Thymus (tissue), 14 donors: ENCODE measurements at places on chromosomes 7 and 10. TPM values are rescaled to one million over a fixed set of nuclear protein-coding genes. Genes with fewer than 3 reads are reported as not detected.

DNA sequence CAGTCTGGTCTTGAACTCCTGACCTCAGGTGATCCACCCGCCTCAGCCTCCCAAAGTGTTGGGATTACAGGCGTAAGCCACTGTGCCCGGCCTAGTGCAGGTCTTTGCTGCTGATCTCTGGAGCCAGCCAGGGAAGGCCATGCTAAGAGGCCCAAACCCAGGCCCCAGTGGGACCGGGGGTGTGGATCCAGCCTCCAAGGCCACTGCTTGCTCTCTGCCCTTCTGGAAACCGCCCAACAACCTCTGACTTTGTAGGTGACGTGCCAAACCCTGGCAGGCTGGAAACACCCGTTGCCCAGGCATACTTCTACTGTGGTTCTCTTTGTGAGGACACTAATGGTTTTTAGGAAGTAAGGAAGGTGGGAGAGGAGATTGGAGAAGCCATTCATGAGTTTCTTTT is 83.5 kb upstream of the GNA12 start:
- H3K4me3 ChIP-seq = no peak overlapping the region
- H3K4me1 ChIP-seq = peaks cover 10% of the 10 kb centered on the region
- no peak overlapping the region for H3K27ac ChIP-seq
- peaks cover 25% of the 10 kb centered on the region for H3K36me3 ChIP-seq

PDE6C gene
- not detected for total RNA-seq

DNA sequence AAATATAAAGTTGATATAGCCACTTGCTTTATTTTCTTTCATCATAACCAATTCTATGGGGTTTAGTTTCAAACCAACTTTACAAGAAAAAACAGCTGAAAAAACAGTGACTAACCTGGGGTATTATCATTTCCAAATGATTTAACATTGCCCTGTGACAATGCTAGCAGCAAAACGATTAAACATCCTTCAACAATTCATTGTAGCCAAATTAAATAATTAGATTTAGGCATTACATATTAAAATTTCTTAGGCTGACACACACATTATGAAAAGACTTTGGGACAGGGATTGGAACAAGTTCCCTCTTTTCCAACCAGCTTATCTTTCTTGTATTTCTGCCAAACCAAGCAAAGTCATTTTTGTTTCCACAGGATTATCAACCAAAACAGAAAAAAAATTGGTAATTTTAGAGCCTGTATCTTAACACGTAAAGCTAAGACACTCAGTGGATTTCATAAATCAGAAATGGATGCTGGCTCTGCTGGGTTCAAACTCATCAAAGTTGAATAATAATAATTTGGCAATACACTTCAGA is 84.0 kb downstream of the SEMA3D start:
- H3K4me3 ChIP-seq = no peak overlapping the region
- H3K4me1 ChIP-seq = no peaks in the 10 kb centered on the region
- no peak for DNase-seq
- no peaks in the 10 kb centered on the region for H3K27me3 ChIP-seq
- no peaks in the 10 kb centered on the region for H3K36me3 ChIP-seq

- H3K27ac ChIP-seq = no peak overlapping the region
- H3K4me3 ChIP-seq = no peak overlapping the region
- no peaks in the 10 kb centered on the region for H3K36me3 ChIP-seq
- no peaks in the 10 kb centered on the region for H3K4me1 ChIP-seq
- H3K27me3 ChIP-seq = no peaks in the 10 kb centered on the region
Measured at GRCh38 chr7:88357781-88358525, 51.3 kb upstream of the STEAP4 start.

OGDHL gene
- total RNA-seq = 0.61 TPM

DNA sequence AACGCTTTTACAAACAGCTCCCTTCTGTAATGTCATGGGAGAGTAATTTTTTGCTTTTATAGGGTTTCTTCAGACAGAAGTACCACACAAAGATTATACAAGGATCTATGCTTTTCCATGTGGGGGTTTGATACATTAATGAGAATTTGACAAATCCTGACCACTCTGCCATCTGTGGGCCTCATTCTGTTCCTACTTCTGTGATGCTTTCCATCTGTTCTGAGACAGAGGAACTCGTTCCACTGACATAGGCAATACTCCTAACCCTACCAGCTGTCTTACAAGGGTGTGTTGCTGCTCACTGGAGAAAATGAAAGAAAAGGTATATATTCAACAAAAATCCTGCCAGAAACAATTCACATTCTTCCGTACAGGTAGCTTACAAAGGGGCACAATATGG is 59.4 kb upstream of the NAMPT start:
- DNase-seq = no peak
- no peaks in the 10 kb centered on the region for H3K27me3 ChIP-seq
- no peaks in the 10 kb centered on the region for H3K4me1 ChIP-seq
- H3K36me3 ChIP-seq = no peaks in the 10 kb centered on the region
- H3K4me3 ChIP-seq = no peak overlapping the region

SLC29A3 gene
- 2.5 TPM for total RNA-seq

GRCh38 chr7:101985057-101985902 is 167.9 kb downstream of the CUX1 start:
- H3K27ac ChIP-seq = peak overlapping the region; percentile 19
- no peak overlapping the region for H3K4me3 ChIP-seq
- H3K4me1 ChIP-seq = peaks cover 77% of the 10 kb centered on the region
- peaks cover 20% of the 10 kb centered on the region for H3K36me3 ChIP-seq

DNA sequence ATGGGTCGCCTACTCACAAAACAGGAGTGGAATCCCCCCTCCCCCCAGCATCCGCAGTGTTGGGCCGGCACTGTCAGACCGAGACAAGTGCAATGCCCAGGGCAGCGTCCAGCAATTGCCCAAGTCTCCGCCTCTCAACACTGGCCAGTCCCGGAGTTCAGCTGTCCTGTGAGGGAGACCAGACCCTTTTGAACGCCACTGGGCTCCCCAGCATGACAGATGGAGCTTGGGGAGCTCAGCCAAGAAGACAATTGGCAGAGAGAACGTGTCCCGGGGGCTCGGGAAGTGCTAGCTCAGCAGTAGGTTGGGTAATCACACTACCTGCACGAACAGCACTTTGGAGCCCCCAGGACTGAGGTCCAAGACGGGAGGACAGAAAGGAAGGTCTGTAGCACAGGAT is 4.7 kb downstream of the COPS6 start:
- no peak overlapping the region for H3K4me3 ChIP-seq
- peaks cover 16% of the 10 kb centered on the region for H3K4me1 ChIP-seq
- H3K27ac ChIP-seq = no peak overlapping the region
- H3K27me3 ChIP-seq = no peaks in the 10 kb centered on the region
- H3K36me3 ChIP-seq = peaks cover 80% of the 10 kb centered on the region

PTPRZ1 gene
- total RNA-seq = 0.47 TPM

DNA sequence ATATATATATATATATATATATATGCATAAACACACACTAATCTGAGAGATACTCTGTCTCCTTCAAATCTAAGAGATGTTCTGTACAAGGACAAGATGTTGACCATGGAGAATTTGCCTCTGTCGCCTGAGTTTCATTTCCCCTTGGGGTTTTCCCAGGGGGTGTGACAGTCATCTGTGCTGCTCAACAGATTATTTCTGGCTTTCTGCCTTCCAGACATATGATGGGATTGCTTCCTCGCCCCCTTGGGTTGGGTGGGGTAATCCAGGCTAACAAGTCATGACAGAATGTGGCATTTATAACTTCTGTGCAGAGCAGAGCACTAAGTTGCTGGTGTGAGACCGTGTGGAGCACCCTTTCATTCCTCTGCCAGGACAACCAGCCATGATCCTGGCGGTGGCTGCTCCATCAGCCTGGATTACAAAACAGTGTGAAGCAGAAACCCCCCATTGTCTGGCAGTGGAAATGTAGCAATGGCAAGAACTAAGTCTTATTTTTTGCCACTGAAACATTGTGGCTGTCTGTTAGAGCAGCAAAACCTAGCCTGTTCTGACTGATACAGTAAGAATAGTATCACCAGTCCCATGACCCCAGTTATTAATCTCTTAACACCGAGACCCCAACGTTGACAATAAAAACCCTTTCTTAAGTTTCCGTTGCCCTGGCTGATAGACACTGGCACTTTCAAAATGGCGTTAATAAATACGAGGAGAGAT is 13.7 kb upstream of the USP6NL start:
- DNase-seq = no peak
- no peaks in the 10 kb centered on the region for H3K36me3 ChIP-seq
- peaks cover 3% of the 10 kb centered on the region for H3K4me1 ChIP-seq
- no peaks in the 10 kb centered on the region for H3K27me3 ChIP-seq

- H3K27me3 ChIP-seq = no peaks in the 10 kb centered on the region
- H3K4me1 ChIP-seq = peaks cover 4% of the 10 kb centered on the region
- no peak for DNase-seq
Measured at GRCh38 chr7:115097175-115097671, 175.3 kb downstream of the MDFIC start.

SPDYE3 gene
- not detected for total RNA-seq

LIPN gene
- total RNA-seq = 0.09 TPM

DNA sequence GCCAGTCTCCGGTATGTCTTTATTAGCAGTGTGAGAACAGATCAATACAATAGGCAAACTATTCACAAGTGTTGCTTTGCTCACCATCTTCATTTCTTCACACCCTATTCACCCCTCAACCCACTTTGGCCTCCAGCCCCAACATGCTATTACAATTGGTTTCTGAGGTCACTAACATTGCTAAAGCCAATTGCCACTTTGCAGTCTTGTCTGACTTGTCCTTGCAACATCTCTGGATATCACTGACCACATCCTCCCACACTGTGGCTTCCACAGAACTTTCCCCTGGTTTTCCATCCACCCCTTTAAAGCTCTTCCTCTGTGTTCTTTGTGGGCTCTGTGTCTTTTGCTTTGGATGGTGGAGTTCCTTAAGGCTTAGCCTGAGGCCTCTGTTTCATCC is 5.2 kb upstream of the APBB1IP start:
- H3K36me3 ChIP-seq = no peaks in the 10 kb centered on the region
- no peaks in the 10 kb centered on the region for H3K27me3 ChIP-seq
- peaks cover 10% of the 10 kb centered on the region for H3K4me1 ChIP-seq

MIOS gene
- total RNA-seq = 32.9 TPM

C10orf71 gene
- total RNA-seq = 0.05 TPM

PTN gene
- 20.6 TPM for total RNA-seq

DNA sequence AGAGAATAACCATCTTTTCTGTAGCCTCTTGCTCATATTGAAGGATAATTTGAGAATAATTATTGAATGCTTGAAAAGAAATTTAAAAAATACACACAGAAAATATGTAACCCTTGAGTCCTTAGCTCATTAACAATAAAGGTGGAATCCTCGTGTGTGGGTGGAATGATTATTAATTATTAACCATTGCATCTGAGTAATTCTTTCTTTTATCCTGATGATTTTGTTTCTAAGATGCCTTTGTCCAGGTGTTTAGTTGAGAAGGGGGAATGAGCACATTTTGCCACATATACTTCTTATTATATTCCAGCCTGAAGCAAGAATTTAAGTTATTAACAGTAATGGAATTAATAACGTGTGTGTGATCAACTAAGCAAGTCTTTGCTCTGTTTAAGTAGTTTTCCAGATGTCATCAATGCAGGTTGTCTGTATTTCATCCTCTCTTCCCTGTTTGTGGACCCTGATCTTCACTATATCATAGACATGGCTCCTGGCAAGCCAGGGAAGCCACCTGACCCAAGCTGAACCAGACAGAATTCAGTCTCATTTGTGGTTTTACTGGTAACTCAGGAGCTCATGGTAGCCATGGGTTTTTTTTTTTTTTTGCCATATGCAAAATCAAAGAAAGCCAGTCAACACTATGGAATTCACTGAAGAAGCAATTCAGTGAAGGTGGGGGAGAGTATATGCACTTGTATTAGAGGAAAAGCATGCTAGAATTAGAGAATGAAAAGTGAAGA is 144.3 kb downstream of the KIF20B start:
- no peak overlapping the region for H3K27ac ChIP-seq
- no peaks in the 10 kb centered on the region for H3K36me3 ChIP-seq
- no peak overlapping the region for H3K4me3 ChIP-seq
- no peak for DNase-seq
- no peaks in the 10 kb centered on the region for H3K27me3 ChIP-seq

FRMPD2 gene
- total RNA-seq = 0.38 TPM

DNA sequence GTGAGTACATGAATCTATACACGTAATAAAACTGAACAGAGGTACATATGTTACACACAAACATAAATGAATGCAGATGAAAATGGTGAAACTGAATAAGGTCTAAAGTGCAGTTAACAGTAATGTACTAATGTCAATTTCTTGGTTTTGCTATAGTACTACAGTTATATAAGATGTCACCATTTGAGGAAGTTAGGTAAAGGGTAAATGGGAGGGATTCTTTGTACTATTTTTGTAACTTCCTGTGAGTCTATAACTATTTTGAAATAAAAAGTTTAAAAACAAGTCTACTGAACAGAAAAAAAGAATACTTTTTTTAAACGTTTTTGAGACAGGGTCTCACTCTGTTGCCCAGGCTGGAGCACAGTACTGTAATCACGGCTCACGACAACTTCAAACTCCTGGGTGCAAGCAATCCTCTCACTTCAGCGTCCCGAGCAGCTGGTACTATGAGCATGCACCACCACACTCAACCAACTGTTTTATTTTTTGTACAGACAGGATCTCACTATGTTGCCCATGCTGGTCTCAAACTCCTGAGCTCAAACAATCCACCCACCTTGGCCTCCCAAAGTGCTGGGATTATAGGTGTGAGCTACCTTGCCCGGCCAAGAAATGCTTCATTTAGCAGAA is 71.5 kb downstream of the WAPL start:
- DNase-seq = no peak

- H3K27ac ChIP-seq = no peak overlapping the region
- H3K4me3 ChIP-seq = no peak overlapping the region
- H3K36me3 ChIP-seq = no peaks in the 10 kb centered on the region
- H3K4me1 ChIP-seq = peaks cover 2% of the 10 kb centered on the region
Measured at GRCh38 chr7:106757846-106758245, 96.9 kb upstream of the CCDC71L start.

DNA sequence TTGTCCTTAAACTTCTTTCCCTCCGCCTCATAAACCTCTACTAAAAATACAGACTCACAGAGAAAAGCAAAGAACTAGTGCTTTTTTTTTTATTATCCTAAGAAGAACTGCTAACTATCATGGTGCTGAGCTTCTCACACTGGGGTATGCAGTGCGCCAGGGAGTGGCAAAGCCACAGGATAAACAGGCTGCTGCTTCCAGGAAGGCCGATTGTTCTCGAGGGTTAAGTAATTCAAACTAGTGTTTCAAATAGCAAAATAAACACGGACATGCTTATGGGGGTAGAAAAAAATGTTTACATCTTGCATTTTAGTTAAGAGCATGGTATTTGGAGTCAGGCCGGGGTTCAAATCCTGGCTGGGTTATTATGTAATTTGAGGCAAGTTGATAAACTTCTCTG is 157.0 kb downstream of the TAX1BP1 start:
- no peaks in the 10 kb centered on the region for H3K27me3 ChIP-seq
- H3K36me3 ChIP-seq = no peaks in the 10 kb centered on the region
- no peak overlapping the region for H3K4me3 ChIP-seq
- H3K27ac ChIP-seq = no peak overlapping the region

DNA sequence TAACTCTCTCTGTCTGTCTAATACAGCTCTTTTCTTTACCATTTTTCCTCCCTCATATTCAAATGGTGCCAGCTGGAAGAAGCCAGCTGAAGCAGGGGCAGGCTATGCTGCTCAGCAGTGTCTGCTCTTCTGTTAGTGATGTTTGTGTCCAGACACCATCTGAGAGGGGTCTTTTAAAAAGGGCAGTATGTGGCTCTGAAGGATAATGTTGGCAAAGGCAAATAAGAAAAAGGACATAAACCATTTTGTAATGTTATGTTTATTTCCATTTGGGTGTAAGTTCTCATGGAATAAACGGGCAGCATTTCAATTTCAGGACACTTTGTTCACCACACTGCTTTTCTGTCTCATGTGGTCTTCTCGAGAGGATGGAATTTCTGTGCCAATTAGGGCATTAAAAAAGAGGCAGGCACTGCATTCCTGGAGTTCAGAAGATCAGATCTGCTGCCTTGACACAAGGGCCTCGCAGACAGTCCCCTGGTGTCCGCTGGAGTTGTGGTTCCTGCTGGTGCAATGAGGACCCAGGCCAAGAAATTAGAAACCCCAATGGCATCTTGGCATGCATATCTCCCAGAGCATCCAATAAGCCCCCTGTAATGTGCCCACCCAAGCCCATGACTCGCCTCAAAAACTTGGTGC is 109.0 kb upstream of the ELMO1 start:
- H3K36me3 ChIP-seq = no peaks in the 10 kb centered on the region
- DNase-seq = no peak
- H3K27me3 ChIP-seq = no peaks in the 10 kb centered on the region
